ENCODE measurements at places on chromosomes 2 and 18. TPM values are rescaled to one million over a fixed set of nuclear protein-coding genes. Genes with fewer than 3 reads are reported as not detected.

Gene IL1F10
- not detected for polyA plus RNA-seq

- no peak for DNase-seq
These were observed 199.5 kb downstream of the SETBP1 start for GRCh38 chr18:44880170-44880569.

GRCh38 chr2:176126929-176127773 is 2.4 kb upstream of the HOXD8 start:
- DNase-seq: no peak

Gene RBM45
- 19.9 TPM for polyA plus RNA-seq

GRCh38 chr2:206915121-206915520 is 24.2 kb upstream of the CPO start:
- no peak for DNase-seq

Gene NEU2
- polyA plus RNA-seq: not detected

Gene ZNF516
- 43.8 TPM for polyA plus RNA-seq

DNA sequence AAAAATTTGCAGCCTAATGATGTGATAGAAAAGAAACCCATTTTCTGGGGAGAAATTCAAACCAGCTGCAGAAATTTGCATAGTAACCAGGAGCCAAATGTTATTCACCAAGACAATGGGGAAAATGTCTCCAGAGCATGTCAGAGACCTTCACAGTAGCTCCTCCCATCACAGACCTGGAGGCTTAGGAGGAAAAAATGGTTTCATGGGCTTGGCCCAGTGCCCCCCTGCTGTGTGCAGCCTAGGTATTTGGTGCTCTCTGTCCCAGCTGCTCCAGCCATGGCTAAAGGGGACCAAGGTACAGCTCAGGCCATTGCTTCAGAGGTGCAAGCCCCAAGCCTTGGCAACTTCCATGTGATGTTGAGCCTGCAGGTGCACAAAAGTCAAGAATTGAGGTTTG is 352.9 kb downstream of the PLCL1 start:
- no peak for DNase-seq

DNA sequence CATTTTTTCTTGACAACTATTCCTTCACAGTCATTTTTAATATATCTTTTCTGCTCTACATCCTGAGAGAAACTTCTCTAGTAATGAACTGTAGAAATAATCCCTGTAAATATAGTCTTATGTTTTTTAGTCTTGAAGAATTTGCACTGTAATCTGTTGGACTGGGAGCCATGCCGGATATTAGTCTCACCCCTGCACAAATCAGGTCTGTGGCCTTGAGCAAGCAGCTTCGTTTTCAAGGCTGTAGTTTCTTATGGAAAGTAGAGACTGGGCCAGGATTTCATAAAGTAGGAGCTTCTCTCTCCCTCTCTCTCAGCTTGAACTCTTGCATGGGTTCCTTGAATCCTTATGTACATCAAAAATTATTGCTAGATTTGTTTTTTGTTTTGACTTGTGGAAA is 8.7 kb downstream of the FARP2 start:
- no peak for DNase-seq

- DNase-seq: no peak
These were observed 64.6 kb downstream of the PLCL1 start for GRCh38 chr2:197869041-197869440.

Gene PHLPP1
- 17.3 TPM for polyA plus RNA-seq

Gene TEX44
- polyA plus RNA-seq: not detected

- no peak for DNase-seq
These were observed 196.9 kb downstream of the ANKRD30B start for GRCh38 chr18:14944838-14945237.

GRCh38 chr2:9738535-9739496 is 104.5 kb upstream of the TAF1B start:
- DNase-seq: no peak

Gene PLEKHH2
- polyA plus RNA-seq: 25.3 TPM

- no peak for DNase-seq
These were observed 304.8 kb upstream of the FSIP2 start for GRCh38 chr2:185433824-185434223.

DNA sequence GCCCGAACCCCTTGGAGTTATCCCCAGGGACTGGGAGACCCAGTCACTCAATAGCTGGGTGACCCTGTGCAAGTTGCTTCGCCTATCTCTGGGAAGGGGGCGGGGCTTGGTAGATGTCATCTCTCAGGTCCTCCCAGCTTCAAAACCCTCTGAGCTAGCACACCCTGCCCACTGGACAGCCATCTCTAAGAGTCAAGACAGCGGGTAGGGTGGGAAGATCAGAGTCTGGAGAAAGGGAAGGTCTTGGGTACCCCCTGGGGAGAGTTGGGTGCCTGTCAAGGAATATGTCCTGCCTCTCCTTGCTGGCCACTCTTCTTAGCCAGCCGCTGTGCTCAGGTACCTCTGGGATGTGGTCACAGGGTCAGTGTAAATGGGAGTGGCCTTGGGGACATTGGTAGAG is 8.0 kb downstream of the GLI2 start:
- DNase-seq: no peak

- no peak for DNase-seq
These were observed 322.8 kb downstream of the STK39 start for GRCh38 chr2:167924556-167924955.

- no peak for DNase-seq
These were observed 123.3 kb downstream of the PRKCE start for GRCh38 chr2:45774688-45775244.

DNA sequence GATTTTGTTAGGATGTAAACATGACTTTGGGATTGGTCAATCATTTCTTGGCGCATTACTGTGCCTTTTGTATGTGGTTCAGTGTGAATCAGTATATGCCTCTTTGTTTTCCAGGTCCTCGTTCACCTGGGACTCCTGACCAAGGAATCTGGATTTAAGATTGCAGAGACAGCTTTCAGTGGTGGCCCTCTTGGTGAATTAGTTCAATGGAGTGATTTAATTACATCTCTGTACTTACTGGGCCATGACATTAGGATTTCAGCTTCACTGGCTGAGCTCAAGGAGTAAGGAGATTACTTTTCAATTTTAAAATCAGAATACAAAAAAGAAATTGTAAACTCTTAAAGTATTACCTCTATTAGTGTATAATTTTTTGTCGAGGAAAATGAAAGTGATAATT is 87.6 kb downstream of the MGAT5 start:
- no peak for DNase-seq

Gene LOXHD1
- polyA plus RNA-seq: 0.83 TPM

Gene IL18RAP
- 0.27 TPM for polyA plus RNA-seq

DNA sequence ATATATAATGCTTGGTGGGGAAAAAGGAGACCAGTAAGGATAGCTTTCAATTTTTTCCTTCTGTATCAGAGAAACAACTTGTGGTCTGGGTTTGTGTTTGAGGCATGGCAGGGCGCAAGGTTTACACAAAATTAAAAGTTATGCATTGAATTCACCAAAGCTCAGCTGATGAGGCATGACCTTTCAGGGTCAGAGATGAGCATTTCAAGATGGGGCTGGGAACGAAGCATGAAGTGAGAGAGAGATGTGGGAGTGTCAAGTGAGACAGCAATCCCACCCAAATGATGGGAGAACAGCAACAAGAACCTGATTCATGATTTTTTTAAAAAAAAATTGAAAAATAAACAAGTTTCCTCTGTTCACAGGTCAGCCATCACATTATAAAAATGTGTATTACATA is 4.9 kb downstream of the GPR55 start:
- DNase-seq: no peak

GRCh38 chr2:166167449-166167848 is 39.6 kb upstream of the SCN1A start:
- DNase-seq: no peak

Gene THSD7B
- 5.6 TPM for polyA plus RNA-seq

- no peak for DNase-seq
These were observed 140.4 kb downstream of the MTX2 start for GRCh38 chr2:176409671-176410070.

DNA sequence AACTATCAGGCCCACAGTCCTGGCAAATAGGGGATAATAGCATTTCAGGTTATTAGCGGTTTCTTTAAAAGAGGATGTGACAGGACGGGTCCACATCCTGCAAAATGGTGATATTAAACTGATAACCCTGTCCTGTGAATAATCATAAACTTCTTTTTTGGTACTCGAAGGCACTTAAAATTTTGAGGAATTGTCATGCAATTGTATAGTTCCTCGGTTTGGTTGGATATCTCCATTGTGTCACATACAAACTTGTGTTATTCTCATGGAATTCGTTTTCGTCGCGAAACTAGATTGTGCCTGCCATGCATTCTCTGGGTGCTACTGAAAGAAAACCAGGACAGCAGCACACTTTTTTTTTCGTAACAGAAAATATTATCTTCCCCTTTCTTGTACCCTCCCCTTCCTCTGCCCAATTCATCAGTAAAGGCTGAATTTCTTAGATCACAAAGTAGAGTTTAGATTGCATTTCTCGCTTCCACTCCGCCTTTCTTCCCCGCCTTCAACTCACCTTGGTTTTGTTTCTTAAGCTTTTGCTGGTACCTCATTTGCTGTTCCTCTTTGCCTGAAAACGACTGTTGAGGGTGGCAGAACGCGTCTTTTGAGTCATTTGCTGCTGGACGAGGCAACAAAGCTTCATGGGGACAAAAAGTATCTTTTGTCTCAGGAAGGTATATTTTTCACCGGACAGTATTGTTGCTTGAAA is 1.3 kb downstream of the CERS6 start:
- no peak for DNase-seq

Measured in renal cortex interstitium (tissue), 15 donors.